ENCODE measurements at places on chromosomes 3 and 15.

- no peak for DNase-seq
These were observed 174.9 kb upstream of the LINGO1 start for GRCh38 chr15:77807611-77808010.

DNA sequence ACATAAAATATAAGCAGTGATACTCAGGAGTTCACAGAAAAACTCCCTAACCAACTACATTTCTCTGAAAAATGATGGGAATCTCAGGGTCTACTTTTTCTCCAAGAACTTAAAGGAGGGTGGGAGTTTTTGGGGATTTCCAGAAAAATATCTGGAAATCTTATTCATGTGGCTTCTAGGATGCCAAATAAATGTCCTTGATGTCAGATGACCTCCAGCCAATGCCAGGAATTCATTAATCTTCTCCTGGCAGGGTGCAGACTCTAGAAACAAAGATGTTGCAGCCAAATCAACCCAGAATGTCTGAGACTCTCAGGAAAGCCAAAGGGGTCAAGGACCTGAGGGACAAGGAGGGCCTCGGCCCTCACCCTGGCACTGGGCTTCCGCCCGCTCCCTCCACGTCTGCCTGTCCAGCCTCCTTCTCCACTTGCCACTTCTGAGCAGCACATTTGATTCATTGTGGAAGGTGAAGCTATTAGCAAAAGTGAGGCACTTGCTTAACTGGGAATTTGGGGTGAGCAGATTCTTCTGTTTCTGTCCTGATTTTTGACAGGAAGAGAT, 61.9 kb upstream of the HEG1 start:
- DNase-seq, result no peak

DNA sequence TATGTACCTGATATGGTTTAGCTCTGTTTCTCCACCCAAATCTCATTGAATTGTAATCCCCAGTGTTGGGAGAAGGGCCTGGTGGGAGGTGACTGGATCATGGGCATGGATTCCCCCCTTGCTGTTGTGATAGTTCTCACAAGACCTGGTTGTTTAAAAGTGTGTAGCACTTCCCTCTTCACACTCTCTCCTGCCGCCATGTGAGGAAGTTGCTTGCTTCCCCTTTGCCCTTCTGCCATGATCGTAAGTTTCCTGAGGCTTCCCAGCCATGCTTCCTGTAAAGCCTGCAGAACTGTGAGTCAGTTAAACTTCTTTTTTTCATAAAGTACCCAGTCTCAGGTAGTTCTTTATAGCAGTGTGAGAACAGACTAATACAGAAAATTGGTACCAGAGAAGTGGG, 93.1 kb downstream of the C3orf70 start:
- no peak for DNase-seq

- no peak for DNase-seq
These were observed 4.4 kb downstream of the MTMR14 start for GRCh38 chr3:9653565-9654248.

DNA sequence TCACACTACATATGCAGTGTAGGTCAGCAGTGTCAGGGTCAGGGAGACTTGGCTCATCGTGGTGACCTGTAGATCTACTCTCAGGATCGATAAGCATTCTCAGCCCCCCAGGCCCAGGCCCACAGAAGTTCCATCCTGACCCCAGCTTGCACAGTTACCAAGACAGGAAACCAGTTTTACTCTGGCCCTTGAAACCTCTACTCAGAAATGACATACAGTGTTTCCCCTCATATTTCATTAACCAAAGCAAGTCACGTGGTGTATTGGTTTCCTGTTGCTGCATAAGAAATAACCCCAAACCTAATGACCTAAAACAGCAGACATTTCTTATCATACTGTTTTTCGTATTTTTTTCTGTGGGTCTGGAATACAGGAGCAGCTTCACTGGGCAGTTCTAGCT, 242.2 kb downstream of the SLCO3A1 start:
- no peak for DNase-seq

- peak; percentile 97 for DNase-seq
These were observed at the start of gene FRMD5 for GRCh38 chr15:44195151-44195740. TSS of gene FRMD5 (minus strand) at chr15:44195271.

GRCh38 chr3:69425249-69425648, 39.4 kb upstream of the FRMD4B start:
- no peak for DNase-seq

DNA sequence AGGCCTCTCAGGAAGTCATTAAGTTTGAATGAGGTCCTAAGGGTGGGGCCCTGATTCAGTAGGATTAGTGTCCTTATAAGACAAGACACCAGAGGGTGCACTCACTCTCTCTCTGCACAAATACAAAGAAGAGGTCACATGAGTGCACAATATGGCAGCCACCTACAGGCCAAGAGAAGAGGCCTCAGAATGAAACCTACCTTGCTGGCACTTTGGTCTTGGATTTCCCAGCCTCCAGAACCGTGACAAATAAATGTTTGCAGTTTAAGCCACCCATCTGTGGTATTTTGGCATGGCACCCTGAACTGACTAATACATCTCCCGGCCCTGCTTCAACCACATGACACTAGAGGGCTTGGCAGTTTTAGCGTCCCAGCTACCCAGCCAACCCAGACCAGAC, 73.9 kb upstream of the CHRNB4 start:
- DNase-seq, result no peak

- peak; percentile 94 for DNase-seq
These were observed 227.6 kb upstream of the BHLHE40 start for GRCh38 chr3:4751502-4752101.

DNA sequence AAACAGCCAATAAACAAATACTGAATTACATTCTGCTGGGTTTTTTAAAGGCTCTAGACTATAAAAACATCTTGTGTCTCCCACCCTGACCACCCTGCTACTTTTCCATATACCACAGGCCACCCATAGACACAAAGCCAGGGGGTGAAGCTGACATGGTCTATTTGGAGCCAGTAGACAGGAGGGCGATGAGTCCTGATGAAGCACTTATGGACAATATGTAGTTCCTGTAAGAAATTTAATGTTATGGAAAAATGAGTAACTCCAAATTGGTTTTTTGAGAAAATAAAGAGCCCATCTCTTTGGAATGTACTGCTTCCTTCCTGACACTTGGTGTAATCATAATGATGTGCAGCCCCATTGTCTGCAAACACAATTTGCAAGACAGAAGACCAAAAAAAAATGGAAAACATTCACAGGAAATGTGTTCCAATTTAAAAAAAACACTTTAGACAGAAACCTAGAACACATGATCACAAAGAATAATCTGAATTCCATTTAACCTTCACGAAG, 11.8 kb downstream of the SSR3 start:
- no peak for DNase-seq

- no peak for DNase-seq
These were observed 436.4 kb downstream of the SHQ1 start for GRCh38 chr3:72411843-72412242.

DNA sequence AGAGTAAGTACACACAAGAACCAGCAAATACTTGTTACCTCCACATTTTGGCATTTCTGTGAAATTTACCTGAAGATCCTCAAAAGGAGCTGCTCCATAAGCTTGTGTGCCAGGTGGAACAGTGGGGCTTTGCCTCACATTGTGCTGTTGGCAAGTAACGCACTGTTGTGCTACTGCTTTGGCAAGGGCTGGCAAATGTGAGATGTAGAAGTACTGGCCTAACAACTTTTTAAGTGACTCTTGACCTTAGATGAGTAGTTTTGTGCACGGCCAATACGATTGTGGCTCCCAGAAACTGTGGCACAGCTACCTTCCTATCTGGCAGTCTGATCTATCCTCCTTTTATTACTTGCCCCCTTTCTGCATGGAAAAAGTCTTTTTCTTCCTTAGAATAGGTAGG, 337.0 kb downstream of the KCNH8 start:
- DNase-seq, result no peak

DNA sequence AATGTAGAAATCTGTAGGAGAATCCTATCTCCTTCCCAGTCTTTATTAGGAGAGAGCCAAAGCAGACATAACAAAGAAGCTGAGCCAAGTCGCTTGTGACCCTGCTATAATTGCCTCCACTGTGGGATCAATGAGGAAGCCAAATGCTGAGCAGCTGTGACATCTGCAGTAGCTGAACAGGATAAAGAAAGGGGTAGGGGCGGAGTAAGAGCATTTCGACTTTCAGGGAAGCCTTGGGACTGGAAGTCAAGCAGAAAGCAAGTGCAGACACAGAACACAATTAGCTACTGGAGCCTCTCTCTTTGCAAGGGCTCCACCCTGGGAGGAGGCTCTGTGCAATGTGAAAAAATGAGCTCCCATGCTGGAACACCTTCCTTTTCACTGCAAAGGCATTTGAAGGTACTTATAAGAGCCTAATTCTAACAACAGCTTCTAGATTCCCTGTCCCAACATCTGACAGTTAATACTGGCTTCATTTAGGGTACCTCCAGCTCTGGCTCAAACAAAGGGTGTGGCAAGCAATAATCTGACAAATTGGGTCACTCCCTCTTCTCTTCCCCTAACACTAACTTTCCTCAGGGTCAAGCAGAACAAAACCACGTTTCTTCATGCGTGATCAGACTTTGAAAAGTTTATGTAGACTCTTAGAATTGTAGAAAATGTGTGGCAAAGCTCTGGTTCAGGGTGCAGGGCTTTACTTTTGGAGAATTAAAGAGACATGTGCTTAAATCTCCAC, 166.4 kb downstream of the CADPS start:
- no peak for DNase-seq

DNA sequence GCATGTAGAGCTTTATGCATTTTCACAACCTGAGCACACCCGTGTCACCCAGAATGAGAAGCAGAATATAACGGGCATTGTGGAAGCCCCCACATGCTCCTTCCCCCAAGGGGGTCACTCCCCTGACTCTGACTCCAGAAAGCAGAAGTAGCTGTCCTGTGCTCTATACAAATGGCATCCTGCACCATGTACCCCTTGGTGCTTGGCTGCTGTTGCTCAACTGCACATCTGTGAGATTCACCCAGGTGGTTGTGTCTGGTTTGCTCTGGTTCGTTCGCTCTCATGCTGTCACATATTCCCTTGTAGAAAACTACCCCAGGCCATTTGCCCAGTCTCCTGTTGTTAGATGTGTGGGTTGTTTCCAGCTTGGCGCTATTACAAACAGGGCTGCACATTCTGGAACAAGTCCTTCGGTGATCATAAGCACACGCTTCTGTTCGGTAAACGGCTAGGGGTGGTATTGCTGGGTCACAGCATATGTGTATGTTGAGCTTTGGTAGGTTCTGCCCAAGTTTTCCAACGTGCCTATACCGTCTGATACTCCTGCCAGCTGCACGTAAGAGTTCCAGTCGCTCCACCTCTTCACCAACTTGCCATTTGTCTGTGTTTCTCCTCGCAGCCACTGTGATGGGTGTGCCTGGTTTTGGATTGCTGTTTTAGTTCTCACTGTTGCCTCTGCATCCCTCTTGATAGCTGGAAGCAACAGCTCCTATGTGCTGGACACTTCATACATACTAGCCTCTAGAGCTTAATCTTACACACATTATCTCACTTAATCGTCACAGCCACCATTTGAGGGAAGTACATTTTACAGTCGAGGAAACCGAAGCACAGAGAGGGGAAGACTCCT, 65.4 kb upstream of the SLC6A6 start:
- no peak for DNase-seq

- no peak for DNase-seq
These were observed 564.7 kb downstream of the ROBO1 start for GRCh38 chr3:79203144-79203519.

GRCh38 chr3:58668247-58668646, 1.7 kb upstream of the FAM3D start:
- DNase-seq, result no peak

GRCh38 chr3:161420746-161421145, 49.4 kb upstream of the SPTSSB start:
- peak; percentile 78 for DNase-seq

GRCh38 chr15:77282333-77282732, 137.6 kb downstream of the PEAK1 start:
- no peak for DNase-seq

- no peak for DNase-seq
These were observed 27.2 kb downstream of the NPHP3 start for GRCh38 chr3:132694991-132695390.

DNA sequence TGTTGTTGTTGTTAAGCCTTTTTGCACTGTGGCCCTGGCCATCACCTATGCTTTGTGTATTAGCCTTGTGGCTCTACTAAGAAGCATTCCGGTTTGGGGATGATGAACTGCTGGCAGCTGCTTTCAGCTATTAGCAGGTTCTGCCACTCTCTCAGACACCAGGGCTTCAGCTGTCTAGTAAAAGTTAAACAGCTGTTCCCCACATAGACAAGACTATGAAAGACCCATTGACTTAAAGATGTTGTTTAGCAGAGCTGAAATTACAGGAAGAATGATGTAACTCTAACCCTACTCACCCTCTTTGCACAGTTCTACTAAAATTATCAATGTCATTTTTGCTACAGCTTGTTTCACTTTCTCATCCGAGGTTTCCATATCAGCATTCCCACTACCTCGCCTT, 131.2 kb upstream of the CGNL1 start:
- DNase-seq, result no peak

- peak; percentile 10 for DNase-seq
These were observed 534.4 kb downstream of the ZNF385D start for GRCh38 chr3:21216598-21216997.

- no peak for DNase-seq
These were observed 325.0 kb downstream of the OTOL1 start for GRCh38 chr3:161821591-161821990.

DNA sequence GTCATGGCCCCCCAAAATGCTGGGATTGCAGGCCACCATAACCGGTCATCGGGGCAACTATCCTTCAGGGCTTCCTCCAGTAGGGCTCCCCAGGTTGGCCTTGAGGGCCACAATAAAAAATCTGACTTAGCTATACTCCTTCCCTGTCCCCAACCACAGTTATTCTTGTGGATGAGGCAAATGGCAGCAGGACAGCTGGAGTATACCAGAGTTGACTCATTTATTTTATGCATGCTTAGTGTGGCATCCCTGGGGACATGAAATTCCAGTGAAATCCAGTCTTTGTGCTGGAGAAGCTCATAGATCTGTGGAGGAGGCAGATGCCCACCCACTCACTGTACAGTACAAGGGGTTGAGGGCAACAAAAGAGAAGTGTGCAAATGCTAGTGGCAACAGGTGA, 109.5 kb downstream of the RORA start:
- no peak for DNase-seq

Data from foreskin keratinocyte (primary cell).